ENCODE measurements at places on chromosomes 12 and 14.
A peak's percentile ranks its signal among the peaks of the same experiment; 100 is the strongest.

- DNase-seq: no peak
Observed at GRCh38 chr14:49954171-49954631, 61.3 kb downstream of the ARF6 start.

DNA sequence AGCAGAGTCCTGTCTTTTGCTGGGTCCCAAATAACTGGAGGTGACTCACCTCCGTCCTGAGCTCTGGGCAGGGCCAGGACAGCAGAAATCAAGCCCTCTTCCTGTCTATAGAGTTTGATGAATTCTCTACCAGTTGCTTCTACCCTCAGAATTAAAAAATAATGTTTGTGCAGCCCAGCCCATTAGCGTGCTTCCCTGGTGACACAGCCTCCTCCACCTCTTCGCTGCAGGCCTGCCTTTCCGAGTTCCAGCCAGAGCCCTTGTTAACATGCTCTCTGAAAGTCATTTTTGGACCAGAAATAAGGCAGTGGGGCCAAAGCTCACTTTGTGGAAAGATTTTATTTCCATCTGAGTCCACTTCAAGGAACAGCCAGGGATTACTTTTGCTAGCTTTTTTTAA, 94.0 kb downstream of the TBX5 start:
- peak; percentile 35 for DNase-seq

DNA sequence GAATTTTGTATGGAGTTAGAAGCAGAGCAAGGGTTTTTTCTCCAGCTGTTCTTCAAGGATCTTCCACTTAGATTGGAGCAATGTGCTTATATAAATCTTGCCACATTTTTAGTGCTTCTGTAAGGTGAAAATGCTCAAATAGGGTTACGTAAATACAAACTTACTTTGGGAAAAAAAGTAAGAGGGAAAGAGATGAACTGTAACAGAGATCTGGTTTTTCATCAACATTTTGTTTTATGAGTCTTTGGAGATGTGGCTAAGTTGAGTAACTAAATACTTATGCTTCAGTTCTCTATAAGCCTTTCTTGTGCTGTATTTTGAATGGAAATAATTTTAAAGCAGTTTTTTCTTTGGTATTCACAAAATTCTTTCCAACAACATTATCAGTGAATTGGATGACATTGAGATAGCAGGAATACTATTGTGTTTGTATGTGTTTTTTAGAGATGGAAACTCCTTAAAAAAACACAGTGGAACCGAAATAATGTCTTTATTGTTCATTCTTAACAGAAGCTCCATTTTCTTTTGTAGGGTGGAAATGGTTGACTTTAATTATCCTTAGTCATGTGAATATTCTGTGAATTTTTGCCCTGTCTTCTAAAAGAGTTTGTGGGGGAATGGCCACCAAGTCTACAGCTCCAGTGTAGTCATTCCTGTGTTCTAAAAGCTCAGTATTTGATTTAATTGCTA, 45.7 kb downstream of the NPAS3 start:
- no peak for DNase-seq

DNA sequence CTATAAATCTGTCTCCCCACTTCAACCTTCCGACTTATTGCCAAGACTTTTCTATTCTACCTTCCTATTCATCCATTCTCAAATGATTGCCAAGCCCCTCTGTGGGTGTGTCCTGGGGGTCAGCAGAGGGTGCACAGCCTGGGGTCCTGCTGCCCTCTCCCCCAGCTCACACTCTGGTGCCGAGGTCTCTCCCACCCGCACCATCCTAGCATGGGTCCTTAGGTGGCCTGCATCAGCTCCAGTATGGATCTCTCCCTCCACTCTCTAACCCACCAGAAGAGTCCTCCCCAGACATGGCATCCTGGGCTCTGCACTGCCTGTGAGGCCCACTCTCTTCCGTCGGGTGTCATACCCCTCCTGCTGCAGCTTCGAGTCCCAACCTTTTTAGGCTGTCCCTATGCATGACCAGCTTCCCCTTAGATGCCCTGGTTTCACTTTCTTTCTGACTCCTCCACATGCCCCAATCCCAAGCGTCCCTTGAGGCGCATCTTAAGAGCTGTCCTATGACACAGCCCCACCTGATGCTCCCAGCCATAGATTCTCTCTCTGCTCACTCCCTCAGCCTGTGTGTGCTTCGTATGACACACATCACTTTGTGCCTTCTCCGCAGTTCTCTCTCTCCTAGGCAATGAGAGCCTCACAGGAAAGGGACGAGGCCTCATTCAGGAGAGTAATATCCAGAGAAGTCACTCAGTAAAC, 43.9 kb downstream of the GIT2 start:
- DNase-seq: peak; percentile 31

- no peak for DNase-seq
Observed at GRCh38 chr12:124537525-124538193, 29.8 kb downstream of the NCOR2 start.

- DNase-seq: peak; percentile 56
Observed at GRCh38 chr14:74531467-74531866, 37.9 kb downstream of the ISCA2 start.

GRCh38 chr12:26971963-26972362, 33.7 kb downstream of the FGFR1OP2 start:
- no peak for DNase-seq

DNA sequence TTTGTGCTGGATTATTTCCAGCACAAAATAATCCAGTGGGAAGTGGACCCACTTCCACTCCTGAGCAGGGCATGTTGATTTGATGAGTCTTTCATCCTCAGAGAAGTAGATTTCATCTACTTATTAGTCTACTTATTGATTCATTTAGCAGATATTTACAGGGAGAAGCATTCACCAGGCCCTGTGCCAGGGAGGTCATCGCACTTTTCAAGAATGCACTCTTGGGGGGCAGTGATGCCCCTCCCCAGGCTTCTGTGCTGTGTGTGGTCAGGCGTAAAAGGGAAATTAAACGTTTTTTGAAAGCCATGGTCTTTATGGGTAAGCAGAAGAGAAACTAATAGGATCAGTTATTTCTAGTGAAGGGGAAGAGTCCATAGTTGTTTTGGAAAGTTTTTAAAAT, 610.7 kb upstream of the TMEM132C start:
- no peak for DNase-seq

GRCh38 chr12:12990700-12991468, 9.2 kb downstream of the HEBP1 start:
- DNase-seq: no peak

DNA sequence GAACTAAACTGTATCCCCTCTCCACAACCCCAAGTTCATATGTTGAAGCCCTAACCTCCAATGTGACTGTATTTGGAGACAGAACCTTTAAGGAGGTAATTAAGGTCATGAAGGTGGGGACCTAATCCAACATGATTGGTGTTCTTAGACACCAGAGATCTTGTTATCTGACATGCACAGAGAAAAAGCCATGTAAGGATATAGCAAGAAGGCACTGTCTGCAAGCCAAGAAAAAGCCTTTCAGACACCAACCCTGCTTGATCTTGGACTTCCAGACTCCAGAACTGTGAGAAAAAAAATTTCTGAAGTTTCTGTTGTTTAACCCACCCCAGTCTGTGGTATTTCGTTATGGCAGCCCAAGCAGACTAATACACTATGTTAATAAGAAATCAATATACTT, 62.2 kb upstream of the CFL2 start:
- DNase-seq: no peak

GRCh38 chr12:51533799-51534198, 57.2 kb upstream of the SCN8A start:
- peak; percentile 51 for DNase-seq

GRCh38 chr12:32116897-32117296, 10.2 kb downstream of the BICD1 start:
- DNase-seq: peak; percentile 74
